ENCODE measurements at places on chromosomes 4 and X.
A peak's percentile ranks its signal among the peaks of the same experiment; 100 is the strongest.

DNA sequence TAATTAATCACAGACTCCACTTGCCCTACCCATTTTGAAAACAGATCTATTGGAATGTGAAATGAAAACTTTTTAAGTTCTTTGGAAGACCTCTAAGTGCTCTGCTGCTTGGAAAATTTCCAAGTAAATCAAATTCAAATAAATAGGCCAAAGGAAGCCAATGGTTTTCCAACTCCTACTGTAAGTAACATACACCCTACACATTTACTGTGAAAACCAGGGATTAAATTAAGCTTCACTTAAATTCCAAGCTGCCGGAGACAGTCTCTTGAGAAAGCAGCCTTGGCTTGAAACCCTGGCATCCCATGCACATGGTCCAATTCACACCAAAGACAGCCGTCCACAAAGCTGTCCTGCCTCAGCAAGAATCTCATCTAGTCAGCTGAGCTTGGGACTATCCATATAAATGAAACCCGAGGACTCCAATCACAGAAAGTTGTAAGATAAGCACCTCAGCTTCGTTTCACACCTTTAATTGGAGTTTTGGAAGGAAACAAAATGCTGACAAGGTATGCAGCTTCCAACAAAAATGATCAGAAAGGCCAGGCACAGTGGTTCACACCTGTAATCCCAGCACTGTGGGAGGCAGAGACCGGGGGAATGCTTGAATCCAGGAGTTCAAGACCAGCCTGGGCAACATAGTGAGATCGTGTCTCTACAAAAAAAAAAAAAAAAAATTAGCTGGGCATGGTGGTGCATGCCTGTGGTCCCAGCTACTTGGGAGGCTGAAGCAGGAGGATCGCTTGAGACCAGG lies 88.6 kb downstream of the APBB2 start:
- DNase-seq = no peak

- DNase-seq = no peak
Observed at GRCh38 chr4:112422644-112423043, 93.3 kb downstream of the NEUROG2 start.

DNA sequence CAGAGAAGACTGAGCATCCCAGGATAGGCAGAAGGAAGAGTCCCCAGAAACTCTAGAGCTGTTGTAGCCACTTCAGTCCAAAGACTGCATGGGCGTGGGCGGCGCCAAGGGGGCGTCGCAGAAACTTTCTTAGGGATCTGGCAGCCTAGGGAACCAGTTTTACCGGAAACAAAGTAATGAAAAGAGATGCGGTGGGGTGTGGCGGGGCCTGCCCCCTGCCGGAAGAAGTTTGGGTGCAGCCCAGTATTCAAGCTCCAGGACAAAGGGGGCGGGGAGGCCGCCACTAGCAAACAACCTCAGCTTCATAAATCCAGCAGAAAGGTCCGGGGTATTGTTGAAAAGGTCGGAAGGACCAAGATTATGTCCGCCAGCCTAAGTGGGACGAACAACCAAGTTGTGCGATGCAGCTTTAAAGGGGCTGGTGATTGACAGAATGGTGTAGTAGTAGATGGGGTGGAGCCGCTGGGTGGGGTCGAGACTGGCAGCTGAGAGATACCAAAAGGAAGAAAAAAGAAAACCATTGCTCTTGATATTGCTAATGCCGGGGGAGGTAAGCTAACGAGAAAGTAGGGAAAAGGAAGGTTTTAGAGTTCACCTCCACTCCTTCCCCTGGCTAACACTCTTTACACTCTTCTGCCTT lies 190.5 kb downstream of the RRAGB start:
- peak; percentile 61 for DNase-seq

DNA sequence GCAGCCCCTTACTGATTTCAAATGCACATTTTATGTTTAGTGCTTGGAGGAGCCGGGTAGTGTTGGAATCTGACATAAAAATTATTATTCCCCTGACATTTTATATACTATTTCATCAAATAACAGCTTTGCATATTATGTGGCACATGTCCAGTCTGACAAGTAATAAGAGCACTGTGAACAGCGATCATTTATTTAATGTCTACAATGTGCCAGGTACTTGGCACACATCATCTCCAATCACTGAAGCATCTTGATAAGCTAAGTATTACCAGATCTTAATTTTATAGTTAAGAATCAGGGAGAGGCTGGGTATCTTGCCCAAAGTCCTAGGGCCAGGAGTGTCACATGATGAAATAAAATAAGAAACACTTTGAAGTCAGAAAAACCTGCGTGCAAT lies 197.2 kb downstream of the NR3C2 start:
- DNase-seq = no peak

DNA sequence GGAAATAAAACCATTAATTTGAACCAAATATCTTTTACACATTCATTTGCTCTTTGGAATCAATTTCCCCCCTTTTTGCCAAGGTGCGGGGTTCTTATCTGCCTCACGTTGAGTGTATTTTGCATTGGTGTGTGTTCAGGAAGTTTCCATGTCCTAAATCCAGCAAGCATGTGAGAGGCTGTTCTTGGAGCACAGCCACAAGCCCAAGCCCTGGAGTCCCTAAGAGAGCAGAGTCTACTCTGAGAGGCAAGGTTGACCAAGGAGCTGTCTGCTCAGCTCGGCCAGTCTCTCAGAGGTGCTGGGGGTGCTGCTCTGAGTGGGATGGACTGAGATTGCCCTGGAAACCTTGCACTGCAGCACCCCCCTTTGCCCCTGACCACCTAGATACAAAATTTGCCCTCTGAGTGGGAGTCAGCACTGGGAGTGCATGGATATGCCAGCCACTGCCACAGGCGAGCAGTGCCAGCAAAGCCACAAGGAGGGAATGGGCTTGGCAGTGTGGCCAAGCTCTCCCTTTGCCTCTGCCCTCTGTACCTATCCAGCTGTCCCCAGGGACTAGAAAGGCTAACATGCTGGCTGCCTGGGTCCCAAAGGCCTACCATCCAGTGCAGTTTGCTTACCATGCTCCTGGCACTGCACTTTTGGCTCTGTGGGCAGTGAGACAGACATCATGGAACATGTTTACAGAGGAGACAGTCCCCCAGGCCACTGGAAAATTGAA lies 20.5 kb upstream of the FAM193A start:
- no peak for DNase-seq

Data from right kidney (tissue), 9 donors.